Thoracic aorta (tissue), 2 donors: ENCODE measurements at places on chromosomes 11 and 22. TPM values are rescaled to one million over a fixed set of nuclear protein-coding genes. Genes with fewer than 3 reads are reported as not detected.
A peak's percentile ranks its signal among the peaks of the same experiment; 100 is the strongest.

GRCh38 chr11:6817694-6818093, 18.2 kb upstream of the OR6A2 start:
- no peak overlapping the region for H3K4me3 ChIP-seq
- H3K36me3 ChIP-seq: no peaks in the 10 kb centered on the region
- DNase-seq: no peak
- H3K27ac ChIP-seq: no peak overlapping the region
- H3K27me3 ChIP-seq: no peaks in the 10 kb centered on the region
- H3K4me1 ChIP-seq: no peaks in the 10 kb centered on the region

DNA sequence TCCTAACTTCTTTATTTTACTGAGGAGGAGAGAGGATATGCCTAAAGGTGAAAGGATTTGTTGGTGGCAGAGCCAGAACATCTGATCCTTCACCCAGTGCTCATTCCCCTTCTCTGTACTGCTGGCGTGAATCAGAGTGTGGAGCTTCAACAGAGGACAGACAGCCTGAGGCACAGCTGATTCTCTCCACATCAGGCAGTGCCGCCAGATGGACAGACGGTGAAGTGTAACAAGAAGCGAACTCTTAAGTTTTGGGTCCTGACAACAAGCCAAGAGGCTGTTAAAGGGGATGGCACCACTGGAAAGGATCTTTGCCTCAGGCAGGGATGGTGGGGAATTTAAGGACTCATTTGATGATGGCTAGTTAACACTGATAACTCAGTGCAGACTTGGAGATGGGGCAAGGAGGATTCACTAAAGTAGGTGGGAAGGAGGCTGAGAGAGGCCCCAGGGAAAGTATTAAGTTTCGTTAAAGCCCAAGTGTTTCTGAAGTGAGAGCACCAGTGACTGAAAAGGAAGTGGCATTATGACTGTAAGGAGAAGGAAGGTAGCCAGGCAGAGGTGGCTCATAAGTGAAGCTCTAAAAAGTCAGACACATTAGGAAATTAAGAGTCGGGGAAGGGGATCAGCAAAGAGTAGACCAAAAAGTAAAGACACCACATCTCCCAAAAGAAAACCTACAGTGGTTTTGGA, 81.3 kb downstream of the CLPB start:
- no peak overlapping the region for H3K27ac ChIP-seq
- H3K27me3 ChIP-seq: no peaks in the 10 kb centered on the region
- DNase-seq: no peak
- no peak overlapping the region for H3K4me3 ChIP-seq
- peaks cover 3% of the 10 kb centered on the region for H3K4me1 ChIP-seq
- H3K36me3 ChIP-seq: peaks cover 2% of the 10 kb centered on the region

GRCh38 chr11:112962579-112963367, 1.6 kb downstream of the NCAM1 start:
- peaks cover 5% of the 10 kb centered on the region for H3K4me1 ChIP-seq
- no peaks in the 10 kb centered on the region for H3K36me3 ChIP-seq
- peak overlapping the region; percentile 89 for H3K4me3 ChIP-seq
- DNase-seq: peak; percentile 14

DNA sequence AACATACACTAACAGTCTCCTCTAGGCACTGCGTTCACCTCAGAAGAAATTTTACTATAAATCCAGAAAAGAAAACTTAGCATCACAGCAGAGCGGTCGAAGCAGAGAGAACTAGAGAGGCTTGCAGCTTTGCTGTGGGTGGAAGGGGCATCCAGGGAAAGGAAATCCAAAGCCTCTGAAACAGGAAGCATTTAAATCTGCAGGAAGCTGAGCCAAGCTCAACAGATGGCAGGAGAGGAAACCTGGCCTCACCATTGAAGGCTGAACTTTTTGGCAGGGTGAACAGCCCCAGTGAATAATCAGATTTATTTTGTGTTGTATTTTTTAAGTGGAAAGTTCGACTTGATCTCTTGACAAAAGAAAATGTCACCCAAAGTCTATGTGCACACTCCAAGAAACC, 858.1 kb downstream of the OPCML start:
- H3K27me3 ChIP-seq: no peaks in the 10 kb centered on the region
- H3K4me1 ChIP-seq: no peaks in the 10 kb centered on the region

DNA sequence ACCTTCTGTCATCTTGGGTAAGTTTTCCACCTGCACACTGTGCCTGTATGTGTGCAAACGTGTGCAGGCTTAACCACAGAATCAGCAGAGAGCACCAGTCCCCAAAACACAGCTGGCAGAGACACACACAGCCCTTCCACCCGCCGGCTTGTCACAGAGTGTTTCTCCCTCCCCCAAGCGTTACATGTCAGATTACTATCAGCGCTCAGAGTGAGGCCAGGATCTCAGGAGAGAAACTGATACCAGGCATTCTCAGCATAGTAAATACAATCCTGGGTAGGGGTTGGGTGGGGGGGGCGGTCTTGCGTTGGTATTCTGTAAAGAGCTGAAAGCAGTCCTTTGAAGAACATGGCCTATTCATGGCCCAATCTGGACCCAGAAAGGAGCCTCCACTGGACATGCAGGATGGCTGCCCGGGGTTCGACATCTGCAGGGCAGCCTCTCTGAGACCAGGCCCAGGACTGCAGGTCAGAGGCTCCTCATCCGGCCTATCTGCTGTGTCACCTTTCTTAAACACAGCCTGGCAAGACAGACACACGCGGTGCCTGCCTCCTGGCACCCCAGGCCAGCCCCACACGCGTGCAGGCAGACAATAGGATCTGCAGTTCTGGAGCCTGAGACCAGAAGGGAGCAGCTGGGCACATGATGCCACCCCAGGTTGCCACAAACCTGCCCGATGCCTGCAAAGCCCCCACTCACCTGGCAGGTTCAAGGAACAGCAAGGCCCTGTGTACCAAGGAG, 1.7 kb downstream of the OSBPL5 start:
- no peak for DNase-seq
- peak overlapping the region; percentile 83 for H3K27ac ChIP-seq
- no peaks in the 10 kb centered on the region for H3K36me3 ChIP-seq
- peak overlapping the region; percentile 88 for H3K4me3 ChIP-seq
- peaks cover 62% of the 10 kb centered on the region for H3K4me1 ChIP-seq

- DNase-seq: no peak
- H3K36me3 ChIP-seq: no peaks in the 10 kb centered on the region
- H3K27me3 ChIP-seq: no peaks in the 10 kb centered on the region
- no peak overlapping the region for H3K4me3 ChIP-seq
- no peaks in the 10 kb centered on the region for H3K4me1 ChIP-seq
These were observed 8.7 kb upstream of the LTO1 start for GRCh38 chr11:69683764-69684333.

- H3K4me3 ChIP-seq: no peak overlapping the region
- peak overlapping the region; percentile 24 for H3K27ac ChIP-seq
- peaks cover 56% of the 10 kb centered on the region for H3K4me1 ChIP-seq
These were observed 124.3 kb downstream of the DBX1 start for GRCh38 chr11:20035701-20036601.

GRCh38 chr11:2612884-2613571, 86.8 kb downstream of the KCNQ1OT1 start:
- no peaks in the 10 kb centered on the region for H3K27me3 ChIP-seq
- H3K4me3 ChIP-seq: no peak overlapping the region
- H3K27ac ChIP-seq: no peak overlapping the region
- H3K4me1 ChIP-seq: no peaks in the 10 kb centered on the region
- H3K36me3 ChIP-seq: no peaks in the 10 kb centered on the region

DNA sequence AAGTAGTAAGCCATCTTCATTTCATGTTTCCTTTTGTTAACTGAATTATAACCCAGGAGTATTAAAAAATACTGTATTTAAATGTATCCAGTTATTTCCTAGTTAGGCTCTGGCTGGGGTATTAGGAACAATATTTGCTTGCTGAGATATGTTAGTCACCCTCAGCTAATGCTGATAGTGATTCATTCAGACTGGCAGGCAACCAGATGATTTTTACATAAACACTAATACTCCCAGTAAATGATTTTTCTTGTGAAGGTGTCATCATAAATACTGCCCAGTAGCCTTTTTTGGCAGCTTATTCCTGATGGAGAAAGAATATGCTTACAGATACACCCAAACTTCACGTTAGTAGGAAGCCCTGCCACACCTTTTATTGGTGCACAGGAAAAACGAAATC, 8.1 kb downstream of the YWHAH start:
- peak overlapping the region; percentile 33 for H3K4me3 ChIP-seq
- H3K4me1 ChIP-seq: peaks cover 50% of the 10 kb centered on the region
- peak overlapping the region; percentile 91 for H3K27ac ChIP-seq
- peaks cover 13% of the 10 kb centered on the region for H3K36me3 ChIP-seq
- H3K27me3 ChIP-seq: no peaks in the 10 kb centered on the region

- no peak overlapping the region for H3K27ac ChIP-seq
- H3K27me3 ChIP-seq: no peaks in the 10 kb centered on the region
- no peak overlapping the region for H3K4me3 ChIP-seq
- H3K4me1 ChIP-seq: no peaks in the 10 kb centered on the region
- no peaks in the 10 kb centered on the region for H3K36me3 ChIP-seq
- DNase-seq: no peak
These were observed 3.6 kb downstream of the MYBPC3 start for GRCh38 chr11:47348859-47349258.

Gene BLID
- total RNA-seq: 53.4 TPM

Gene NUDT8
- 6.1 TPM for total RNA-seq

Gene RFPL2
- not detected for total RNA-seq

Gene KCNQ1
- total RNA-seq: 25.3 TPM

Gene OR5P2
- 1.2 TPM for total RNA-seq

Gene TRPC6
- 2.7 TPM for total RNA-seq

Gene DAGLA
- 1.4 TPM for total RNA-seq

Gene FOLH1
- total RNA-seq: 0.63 TPM

Gene LDHAL6A
- not detected for total RNA-seq
